ENCODE measurements at places on chromosomes 5 and 9.

- DNase-seq, result no peak
Observed at GRCh38 chr9:10366171-10366779, 246.5 kb downstream of the PTPRD start.

- no peak for DNase-seq
Observed at GRCh38 chr5:9654886-9655285, 24.7 kb upstream of the TAS2R1 start.

DNA sequence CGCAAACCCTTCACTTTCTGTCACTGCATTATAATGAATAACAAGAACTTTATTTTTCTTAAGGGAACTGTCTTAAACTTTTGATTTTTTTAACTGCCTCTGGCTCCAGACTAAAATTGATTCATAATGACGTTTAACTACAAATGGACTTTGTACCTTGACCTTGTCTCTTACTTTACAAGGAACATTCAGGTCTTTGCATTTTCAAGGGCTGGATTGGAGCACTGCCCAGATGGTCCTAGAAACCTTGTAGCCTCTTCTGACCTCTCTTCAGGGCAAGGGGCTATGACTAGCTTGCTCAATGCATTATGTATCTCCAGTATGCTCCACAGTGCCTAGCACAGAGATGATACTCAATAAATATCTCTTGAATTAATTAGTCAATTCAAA lies 612.6 kb upstream of the CLINT1 start:
- DNase-seq, result no peak

- DNase-seq, result no peak
Observed at GRCh38 chr5:138716456-138716924, 36.7 kb upstream of the CTNNA1 start.

DNA sequence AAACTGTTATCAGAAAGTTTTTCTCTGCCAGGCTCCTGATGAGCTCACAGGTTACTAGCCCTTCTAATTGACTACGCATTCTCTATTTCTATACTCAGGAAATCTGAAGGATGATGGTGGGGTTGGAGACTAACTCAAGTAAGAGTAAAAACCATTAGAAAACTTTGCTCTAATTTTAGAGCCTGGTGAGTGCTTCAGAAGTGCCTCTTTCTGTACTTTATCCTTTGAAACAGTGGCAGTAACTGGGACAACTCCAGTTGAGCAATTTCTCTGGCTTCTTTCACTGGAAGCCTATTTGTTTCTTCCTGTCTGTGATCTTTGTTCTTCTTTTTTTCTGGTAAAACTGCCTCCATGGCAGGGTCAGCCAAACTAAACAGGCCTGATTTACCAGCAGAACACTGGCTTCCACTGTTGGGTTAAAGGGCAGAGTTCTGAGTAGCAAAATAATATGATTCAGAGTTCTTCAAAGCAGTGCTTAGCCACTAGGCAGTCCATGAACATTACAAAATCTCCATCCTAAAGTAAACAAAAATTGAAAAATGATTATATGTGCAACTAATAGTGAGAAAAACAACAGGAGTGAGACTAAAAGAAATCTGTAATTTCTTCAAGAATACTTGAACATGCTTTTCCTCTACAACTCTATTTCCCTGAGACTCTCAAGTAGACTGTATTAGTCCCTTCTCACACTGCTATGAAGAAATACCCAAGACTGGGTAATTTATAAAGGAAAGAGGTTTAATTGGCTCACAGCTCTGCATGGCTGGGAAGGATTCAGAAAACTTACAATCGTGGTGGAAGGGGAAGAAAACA lies 79.8 kb downstream of the MROH2B start:
- no peak for DNase-seq

GRCh38 chr5:125006011-125006685 lies 259.7 kb upstream of the ZNF608 start:
- DNase-seq, result no peak

DNA sequence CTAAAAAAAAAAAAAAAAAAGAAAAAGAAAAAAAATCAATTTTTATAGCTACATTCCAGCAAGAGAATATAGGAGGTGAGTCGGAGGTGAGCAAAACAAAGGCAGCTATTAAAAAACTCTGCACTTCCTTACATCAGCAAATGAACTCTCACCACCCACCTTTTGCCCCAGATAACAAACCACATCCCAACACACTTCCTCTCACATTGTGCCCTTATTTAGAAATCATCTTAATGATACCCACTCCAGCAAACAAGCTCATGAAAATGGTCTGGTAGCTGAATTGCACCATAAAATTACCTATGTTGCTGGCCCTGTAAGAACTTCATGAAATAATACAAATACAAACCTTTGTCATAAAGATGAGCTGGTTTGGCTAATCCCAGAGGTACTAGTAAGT lies 82.9 kb downstream of the CEMIP2 start:
- no peak for DNase-seq

- no peak for DNase-seq
Observed at GRCh38 chr9:120545701-120546550, 34.0 kb downstream of the CDK5RAP2 start.

- no peak for DNase-seq
Observed at GRCh38 chr9:70874451-70874850, 247.0 kb downstream of the TRPM3 start.

DNA sequence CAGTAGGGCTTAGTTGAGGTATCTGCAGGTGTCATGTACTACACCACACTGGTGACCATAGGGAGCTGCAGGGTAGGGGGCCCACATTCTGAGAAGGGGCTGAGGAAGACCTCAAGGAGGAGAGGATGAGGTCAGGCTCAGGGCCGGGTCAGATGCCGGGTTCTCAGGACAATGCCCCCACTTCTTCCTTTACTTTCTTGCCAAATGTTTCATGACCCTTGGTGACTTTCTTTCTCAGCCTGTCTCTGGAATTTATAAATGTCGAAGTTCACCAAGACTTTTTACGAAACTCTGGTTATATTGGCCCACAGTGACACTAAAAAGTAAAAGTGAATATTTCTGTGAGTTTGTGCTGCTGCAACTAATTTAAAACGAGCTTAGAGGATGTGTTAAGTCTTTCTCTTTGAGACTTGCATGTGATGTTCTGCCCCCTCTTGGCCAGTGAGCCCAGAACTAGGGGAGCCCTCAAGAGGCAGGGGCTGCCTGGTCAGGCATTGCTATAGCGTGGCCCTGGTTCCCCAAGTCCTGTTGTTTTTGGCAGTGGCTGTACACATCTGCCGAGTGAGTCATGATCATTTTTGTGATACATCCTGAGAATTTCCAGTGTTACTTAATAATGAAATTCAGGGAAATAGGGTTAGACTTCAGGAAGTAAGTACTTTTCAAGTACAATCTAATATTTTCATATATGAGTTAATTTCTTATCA lies 11.2 kb downstream of the ACO1 start:
- DNase-seq, result no peak

DNA sequence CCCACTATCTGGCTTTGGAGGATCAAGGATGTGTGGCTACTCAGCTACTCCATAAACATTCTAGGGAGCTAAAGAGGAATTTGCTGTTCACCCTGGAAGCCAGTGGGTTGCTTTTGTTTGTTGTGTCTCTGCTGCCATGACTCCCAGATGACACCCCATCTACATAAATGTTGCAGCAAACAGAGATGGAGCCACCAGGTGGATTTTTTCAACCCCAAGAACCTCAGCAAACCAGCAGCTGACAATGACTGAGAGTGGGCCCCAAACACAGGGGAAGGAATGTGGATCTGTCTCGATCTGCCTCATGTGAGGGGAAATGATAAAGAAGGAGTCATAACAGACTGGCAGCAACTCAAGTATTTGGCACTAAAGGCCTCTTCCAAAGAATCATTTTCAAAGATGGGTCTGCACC lies 132.7 kb upstream of the TNC start:
- no peak for DNase-seq

DNA sequence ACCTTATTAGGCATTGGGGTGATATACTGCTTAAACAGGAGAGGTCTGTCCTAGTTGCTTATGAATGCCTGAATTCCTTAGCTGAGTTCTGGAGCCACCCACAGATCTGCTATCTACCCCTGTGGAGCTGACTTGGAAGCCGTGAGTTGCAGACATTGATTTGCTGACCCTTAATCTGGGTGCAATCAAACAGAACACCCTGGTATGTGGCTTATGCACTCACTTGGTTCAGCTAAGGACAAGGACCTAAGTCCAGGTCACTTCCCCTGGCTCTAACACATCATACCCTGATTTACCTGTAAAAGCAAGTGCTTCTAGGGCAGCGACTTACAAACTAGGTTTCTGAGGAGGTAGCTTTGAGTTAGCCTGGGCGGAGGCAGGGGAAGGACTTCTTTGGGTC lies 41.6 kb upstream of the TLR4 start:
- DNase-seq, result no peak

DNA sequence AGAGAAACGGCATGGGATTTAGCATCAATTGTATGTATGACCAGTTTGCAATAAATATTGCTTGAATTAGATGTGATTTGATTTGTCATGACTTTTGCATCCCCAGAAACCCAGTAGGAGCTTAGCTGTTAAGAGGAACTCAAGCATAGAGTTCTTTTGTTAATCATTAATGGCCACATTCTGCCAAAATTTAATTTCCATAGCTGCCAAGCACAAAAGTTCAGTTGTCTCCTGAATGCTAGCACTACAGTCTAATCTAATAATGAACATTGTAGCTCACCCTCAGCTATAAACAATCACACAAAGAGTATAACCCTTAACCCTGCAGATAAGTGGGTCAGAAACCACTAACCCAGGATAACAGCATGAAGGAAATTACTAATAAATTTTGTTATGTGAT lies 169.8 kb upstream of the GRAMD2B start:
- DNase-seq, result no peak

DNA sequence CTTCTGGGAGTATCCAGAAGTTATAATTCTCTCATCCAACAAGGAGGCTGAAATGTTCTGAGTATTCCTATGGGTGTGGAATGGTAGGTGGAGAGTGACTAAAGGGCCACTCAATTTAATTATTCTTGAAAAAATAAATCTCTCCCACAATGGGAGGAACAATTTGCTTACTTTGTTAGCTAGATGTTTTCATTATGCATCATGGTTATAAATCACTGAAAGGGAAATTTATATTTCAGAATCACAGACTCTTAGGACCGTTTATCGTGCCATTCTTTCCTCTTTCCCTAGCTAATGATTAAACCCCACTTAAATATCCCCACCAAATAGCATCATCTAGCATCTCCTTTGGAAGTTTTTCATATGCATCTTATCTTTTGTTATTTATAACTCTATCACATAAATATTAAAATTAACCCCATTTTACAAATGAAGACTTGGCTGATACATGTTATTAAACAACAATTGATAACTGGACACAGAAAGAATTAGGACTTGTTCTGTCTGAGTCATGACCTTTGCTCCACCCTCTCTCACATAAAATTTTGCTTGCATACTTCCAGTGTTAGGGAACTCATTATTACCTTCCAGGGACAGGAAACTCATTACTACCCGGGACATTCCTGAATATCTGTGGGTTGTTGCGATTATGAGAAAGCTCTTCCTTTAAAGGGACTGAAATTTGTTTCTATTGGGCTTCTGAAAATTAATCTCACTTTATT lies 94.9 kb upstream of the NMUR2 start:
- DNase-seq, result no peak

Measured in stimulated activated CD8-positive, alpha-beta memory T cell treated with anti-CD3 and anti-CD28 coated beads, Interleukin-4, amount 100 ng/mL, for 1 hour (primary cell).